ENCODE measurements at places on chromosomes 3 and 15. TPM values are rescaled to one million over a fixed set of nuclear protein-coding genes. Genes with fewer than 3 reads are reported as not detected.

GRCh38 chr3:72338942-72339669, 509.1 kb downstream of the SHQ1 start:
- DNase-seq, result peak; percentile 64

- no peak for DNase-seq
Measured at GRCh38 chr15:89900849-89901248, 7.1 kb upstream of the AP3S2 start.

- no peak for DNase-seq
Measured at GRCh38 chr3:110750201-110750600, 321.4 kb upstream of the NECTIN3 start.

DNA sequence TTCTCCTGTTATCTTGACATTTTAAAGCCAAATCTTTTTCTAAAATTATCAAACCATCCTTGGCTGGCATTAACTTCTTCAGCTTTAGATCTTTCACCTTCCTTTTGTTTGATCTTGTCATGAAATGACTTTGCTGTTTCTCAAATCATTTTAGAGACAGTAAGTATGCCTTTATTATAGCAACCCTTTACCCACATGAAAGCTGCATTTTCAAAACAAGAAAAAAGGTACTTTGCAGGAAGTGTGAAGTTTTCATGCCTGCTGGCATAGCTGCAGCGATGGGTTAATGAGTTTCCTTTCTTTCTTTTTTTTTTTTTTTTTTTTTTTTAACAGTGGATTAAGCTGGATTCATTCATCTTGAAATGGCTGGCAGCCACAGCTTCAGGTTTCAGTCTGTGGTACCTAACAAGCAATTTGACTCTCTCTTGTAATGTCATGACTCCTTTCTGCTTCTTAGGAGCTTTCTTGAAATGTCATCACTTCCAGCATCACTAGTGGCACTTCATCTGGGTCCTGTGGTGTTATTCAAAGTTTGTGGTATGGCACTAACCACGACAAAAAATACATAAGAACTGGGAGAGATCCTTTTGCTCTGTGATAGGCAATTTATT, 18.8 kb downstream of the SLC25A26 start:
- no peak for DNase-seq

RARB gene
- total RNA-seq, result 30.7 TPM

DNA sequence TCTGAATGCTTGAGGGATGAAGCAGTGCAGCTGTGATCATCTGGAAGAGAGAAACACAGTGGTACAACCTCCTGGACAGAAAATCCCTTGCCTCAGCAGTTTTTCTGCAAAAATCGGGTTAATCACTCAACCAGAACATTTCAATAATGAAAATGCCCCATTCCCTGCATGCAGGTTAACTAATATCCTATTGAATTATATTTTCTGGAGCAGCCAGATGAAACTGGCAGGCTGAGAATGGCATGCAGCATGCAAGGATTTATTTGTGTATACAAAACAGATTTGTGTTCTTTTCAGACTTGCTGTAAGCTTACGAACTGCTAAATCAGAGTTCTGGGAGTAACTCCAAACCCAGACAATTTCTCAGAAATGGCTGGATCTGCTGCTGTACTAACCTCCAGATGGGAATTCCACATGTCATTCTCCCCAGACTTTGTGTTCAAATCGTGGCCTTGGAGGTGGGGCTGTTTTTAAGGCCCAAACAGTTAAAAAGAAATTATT, 39.1 kb downstream of the SLC9A9 start:
- DNase-seq, result peak; percentile 10

P2RY12 gene
- 0.07 TPM for total RNA-seq

CHRM5 gene
- not detected for total RNA-seq

GRCh38 chr15:92524161-92524560, 130.5 kb downstream of the ST8SIA2 start:
- no peak for DNase-seq

DNA sequence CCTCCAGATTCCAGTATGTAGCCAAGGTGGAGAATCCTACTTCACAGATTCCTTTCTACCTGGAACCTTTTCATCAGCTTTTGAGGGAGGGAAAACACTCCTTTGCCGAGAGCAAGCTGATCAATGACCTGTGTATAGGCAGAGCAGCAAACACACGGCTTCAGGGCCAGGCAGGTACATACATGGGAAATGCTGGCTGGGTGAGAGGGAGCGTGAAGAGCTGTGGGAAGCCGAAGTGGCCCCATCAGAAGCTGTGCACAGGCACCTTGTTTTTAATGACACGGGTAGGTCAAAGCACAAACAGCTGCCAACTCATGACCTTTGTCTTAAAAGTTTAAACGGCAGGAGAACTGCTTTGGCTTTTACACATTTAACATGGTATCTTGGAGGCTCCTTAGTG, 25.3 kb downstream of the STARD5 start:
- DNase-seq, result no peak

DNA sequence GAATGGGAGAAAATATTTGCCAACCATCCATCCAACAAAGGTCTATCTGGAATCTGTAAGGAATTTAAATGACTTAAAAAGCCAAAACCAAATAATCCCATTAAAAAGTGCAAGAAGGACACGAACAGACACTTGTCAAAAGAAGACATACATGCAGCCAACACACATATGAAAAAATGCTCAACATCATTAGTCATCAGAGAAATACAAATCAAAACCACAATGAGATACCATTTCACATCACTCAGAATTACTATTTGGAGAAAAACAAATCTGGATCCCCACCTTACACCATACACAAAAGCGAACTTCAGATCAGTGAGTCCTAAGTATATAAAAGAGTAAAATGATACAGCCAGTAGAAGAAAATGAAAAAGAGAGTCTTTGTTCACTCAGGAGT, 58.6 kb upstream of the MNS1 start:
- no peak for DNase-seq

CHRNA5 gene
- 3.1 TPM for total RNA-seq

GRCh38 chr3:107958146-107958545, 132.7 kb downstream of the CD47 start:
- DNase-seq, result no peak

GRCh38 chr3:141111364-141112155, 60.4 kb downstream of the SPSB4 start:
- DNase-seq, result no peak

DNA sequence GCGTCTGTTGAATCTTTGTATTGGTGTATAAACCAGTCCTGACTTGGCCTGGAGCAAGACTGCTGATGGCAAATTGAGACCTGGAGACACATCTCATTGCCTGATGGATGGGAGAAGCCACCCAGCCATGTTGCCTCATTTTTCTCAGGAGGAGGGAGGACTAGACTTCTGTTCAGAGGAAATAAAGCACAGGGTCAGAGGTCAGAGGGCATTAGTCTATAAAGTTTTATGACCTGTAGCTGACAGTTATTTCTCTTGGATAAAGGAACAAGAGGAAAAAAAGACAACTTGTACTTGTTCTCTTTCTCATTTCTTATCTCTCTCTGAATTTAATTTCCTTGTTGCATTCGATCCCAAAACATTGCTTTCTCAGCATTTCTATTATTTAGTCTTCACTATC, 775.9 kb downstream of the SQOR start:
- DNase-seq, result no peak

NPAP1 gene
- total RNA-seq, result 1.2 TPM

USP50 gene
- total RNA-seq, result not detected

GRCh38 chr3:55252921-55253320, 234.2 kb downstream of the WNT5A start:
- no peak for DNase-seq

DNAH12 gene
- total RNA-seq, result 1.1 TPM

DNA sequence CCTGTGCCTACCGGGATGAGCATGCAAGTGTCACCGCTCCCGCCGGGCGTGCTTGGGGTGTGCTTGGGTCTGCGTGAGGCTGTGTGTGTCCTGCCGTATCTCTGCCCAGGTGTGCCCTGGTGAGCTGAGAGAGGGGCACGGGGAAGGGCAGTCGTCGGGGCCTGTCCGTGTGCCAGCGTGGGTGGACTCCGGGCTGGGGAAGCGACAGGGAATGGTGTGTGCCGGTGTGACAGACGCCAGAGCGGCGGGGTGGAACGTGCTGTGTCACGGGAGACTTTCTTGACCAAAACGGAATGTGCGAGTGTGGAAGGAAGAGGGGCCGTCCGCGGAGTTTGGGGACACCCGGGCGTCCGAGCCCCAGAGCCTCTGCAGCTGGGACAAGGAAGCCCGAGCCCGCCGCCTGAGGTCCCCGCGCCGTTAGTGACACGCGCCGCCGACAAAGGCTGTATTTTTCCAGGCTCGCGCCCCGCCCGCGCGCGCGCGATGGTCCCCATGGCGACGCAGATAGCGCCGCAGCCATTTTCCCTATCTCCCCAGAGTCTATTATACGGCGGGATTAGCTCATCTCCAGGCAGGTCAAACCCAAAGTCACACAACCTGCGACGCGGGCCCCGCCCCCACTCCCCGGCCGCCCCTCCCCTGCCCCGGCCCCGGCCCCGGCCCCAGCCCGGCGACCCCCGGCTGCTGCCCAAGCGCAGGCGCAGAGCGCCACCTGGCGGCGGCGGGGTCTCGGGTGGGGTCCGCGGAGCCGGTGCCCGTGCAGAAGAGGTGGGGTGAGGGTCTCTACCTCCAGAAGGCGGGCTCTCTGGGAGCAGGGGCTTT, 4.5 kb upstream of the GATA2 start:
- DNase-seq, result peak; percentile 81

DNA sequence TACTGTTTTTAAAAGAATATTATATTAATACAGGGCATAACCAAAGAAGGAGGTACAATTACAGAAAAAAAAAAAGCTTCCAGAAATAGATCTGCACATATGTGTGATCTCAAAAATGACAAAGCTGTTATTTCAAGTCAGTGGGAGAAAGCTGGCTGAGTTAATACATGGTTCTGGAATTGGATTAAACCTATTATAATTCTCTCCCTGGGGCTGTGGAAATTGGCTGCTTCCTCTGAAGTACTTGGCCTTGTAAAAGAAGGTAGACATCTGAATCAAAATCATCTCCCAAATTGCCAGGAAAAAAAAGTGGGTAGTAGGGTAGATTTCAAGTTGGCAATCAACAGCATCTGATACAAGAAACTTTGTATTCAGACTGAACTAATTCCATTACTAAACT, 723.9 kb upstream of the ALCAM start:
- DNase-seq, result no peak

DNA sequence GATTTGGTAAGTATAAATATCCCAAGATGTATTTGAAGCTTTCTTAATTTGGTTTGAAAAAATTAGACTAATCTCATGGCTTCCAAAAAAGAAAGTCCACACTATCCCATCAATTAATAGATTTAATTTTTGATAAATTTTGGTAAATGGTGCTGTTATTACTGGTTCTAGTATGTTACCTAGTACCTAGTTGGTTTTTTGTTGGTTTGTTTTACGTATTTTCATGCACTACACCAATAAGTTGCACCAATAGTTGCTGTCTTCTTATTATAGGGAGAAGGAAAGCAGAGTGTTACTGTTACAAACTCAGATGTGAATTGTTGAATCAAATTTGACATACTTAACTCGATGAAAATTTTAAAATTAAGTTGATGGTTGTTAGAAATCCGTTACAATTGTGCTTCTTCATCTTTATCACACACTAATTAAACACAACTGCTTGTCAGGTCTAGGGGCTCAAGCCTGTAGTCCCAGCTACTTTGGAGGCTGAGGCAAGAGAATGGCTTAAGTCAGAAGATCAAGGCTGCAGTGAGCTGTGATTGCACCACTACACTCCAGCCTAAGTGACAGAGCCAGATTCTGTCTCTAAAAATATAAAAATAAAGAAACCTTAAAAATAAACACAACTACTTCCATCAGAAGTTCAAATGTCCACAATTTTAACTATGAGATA, 23.1 kb upstream of the MBNL1 start:
- DNase-seq, result no peak

ALDH1L1 gene
- total RNA-seq, result 15.9 TPM

GRCh38 chr3:46541835-46542234, 24.3 kb downstream of the LRRC2 start:
- no peak for DNase-seq

DNA sequence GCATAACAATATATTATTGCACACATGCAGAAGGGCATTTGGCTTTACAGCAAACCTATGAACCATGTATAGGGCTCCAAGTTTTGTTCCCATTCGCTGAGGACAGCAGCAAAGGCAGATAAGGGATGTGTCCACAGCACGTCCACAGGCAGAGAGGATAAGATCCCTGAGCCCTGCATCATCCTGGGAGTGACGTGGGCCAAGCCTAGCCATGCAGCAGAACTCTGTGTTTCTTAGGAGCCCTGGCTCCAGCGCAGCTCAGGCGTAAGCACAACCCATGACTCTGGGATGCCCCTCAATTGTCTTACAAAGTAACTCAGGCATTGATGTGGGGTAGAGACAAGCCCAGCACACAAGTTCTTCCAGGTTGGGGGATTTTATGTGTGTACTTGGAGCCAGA, 194.3 kb upstream of the CTDSPL start:
- no peak for DNase-seq

- DNase-seq, result no peak
Measured at GRCh38 chr3:38126121-38126892, 10.6 kb downstream of the ACAA1 start.

- no peak for DNase-seq
Measured at GRCh38 chr3:149411583-149411982, 34.1 kb upstream of the TM4SF1 start.

DNA sequence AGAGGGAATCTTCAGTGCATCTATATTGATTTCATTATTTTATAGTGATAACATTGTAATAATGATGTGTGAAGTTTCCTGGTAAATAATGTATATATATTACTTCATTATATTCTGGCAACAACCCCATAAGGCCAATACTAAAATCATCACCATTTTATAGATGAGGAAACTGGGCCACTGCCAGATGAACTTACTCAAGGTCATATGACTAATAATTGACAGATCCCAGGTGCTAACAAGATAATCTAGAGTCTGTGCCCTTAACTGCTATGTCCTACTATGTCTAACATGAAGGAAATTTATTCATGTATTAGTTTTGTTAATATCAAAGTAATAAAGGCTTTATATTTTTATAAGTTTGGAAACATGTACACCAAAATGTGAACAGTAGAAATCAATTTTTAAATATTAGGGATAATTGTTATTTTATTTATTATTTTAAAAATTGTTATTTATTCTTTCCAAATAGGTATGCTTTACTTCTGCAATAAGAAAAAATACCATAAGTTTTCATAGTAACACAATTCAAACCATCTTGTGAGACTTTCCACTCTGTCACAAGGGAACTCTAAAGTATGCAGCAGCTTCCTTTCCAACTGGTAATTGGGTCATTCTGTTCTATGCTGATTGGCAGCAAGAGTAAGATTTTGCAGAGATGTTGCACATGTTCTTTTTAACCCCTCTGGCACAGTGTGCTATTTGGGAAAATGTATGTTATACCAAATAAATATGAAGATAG, 90.8 kb upstream of the CMC1 start:
- DNase-seq, result no peak

GRCh38 chr3:24351779-24352469, 142.7 kb downstream of the THRB start:
- DNase-seq, result no peak

NUP210 gene
- 8.3 TPM for total RNA-seq
